Fibroblast of skin of scalp (primary cell): ENCODE measurements at places on chromosomes 1 and 21.
A peak's percentile ranks its signal among the peaks of the same experiment; 100 is the strongest.

- DNase-seq, result no peak
Observed at GRCh38 chr1:160637821-160638539, 8.9 kb downstream of the SLAMF1 start.

DNA sequence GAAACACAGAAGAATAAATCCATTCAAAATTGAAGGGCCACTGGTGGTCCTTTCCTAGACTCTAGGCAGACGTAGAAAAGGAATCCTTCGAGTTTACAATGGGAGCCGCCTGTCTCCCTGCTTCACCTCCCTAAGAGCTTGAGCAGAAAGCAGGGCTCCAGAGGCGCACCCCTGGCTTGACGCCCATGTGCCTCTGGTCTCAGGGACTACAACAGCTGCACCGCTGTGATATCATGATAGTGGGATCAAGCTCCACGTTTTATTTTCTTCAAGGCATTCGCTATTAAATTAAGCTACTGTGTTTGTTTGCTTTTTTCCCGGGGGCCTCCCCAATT, 403 bp upstream of the C1orf122 start:
- no peak for DNase-seq

DNA sequence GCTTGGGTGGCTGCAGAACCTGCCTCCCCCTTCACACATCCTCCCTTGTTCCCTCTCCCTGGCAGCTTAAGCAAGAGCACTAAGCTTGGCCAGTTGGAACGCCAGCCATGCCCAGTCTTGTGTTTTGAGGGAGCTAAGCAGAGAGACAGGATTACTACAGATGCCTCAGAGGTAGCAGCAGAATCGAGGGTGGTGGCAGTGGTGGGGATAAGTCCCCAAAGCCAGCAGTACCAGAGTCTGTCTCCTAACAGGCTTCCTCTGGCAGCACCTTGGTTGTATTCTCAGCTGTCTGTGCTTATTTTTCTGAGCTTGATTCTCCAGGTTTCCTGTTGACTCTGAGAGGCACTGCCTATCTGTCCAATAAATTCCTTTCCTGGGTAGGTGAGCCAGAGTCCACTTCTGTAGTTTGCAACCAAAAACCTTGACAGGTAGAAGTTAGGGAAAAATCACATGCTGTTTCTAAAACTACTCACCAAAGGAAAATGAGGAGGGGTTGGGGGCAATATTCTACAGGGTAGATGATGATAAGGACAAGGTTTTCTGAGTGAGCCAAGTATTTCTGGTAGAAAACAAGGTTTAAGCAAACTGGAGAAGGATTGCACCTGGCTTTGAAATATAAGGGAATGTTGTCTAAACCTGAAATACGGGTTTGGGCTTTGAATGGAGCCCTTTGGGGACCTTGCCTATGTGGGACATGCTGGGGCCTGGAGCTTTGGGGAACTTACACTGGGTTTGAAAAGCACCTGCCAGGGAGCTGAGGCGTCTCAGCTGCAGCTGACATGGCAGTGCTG, 100.8 kb downstream of the PBX1 start:
- DNase-seq, result no peak

DNA sequence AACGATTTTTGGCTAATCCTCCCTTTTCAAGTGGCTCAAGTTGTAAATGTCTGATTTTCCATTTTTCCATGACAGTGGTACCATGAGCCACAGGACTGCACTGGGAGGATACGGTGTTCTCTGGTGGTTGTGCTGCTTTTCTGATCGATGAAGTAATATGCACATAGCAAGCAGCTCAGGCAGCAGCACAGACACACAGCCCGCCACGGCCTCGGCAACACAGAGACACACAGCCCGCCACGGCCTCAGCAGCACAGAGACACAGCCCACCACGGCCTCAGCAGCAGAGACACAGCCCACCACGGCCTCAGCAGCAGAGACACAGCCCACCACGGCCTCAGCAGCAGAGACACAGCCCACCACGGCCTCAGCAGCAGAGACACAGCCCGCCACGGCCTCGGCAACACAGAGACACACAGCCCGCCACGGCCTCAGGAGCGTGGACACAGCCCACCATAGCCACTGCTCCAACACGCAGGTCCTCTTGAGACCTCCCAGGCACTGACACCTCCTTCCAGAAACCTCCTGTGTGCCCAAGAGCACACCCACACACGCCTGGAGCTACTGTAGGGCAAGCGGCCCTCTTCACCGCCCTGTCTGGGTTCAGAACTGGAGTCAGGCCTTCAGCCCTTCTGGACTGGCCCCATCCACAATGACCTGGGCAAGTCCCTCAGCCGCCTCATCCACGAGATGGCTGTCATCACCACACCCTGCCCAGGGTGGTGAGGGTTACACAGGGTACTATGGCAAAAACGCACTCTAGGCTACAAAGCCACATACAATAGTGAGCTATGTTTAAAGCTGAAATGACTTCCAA, 10.4 kb downstream of the PTTG1IP start:
- no peak for DNase-seq

DNA sequence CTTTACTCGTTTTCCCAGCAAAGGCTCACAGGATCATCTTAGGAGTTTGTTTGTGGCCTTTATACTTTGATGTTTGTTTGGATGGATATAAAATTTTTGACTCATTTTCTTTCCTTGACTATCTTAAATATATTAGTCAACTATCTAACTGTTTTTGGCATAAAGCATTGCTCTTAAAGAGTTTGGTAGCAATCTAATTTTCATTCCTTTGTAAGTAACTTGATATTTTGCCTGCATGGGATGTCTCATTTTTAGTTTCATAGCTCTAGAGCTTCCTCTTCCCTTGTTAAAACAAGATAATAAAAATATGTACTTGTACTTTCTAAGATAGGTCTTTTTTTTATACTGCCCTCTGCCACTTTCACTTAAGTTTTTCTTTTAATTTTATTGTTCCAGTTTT, 161.9 kb downstream of the MAGI3 start:
- DNase-seq, result no peak

DNA sequence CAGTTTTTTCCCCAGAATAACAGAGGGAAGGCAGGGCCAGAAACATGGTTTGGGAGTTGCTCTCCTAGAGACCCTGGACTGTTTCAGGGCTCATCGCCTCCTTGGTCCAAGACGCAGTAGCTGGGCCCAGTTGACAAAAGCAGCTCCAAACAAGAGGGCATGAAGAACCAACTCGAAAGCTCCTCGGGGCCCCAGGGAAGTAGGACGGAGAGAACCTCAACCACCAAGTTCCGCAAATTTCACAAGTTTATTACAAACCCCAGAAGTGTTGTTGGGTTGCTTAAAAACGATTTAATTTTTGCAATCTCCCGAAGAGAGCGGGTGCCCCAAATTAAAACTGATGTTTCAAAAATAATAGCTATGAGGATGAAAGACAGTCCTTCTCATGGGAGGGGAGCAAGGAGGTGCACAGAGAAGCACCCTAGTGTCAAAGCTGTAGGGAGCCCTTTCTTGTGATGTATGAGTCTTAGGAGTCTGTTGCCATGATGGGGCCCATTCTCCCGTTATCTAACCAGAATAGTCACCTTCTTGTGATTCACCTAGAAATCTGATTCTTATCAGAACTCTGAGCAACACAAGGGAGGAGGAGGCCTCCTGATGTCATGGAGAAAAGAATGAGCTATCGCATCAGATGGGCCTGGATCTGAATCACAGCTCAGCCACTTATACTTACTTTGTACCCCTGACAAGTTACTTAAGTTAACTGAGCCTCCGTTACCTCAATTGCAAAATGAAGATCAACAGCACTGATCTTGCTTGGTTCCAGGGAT, 165.7 kb upstream of the IRF2BP2 start:
- DNase-seq, result no peak

DNA sequence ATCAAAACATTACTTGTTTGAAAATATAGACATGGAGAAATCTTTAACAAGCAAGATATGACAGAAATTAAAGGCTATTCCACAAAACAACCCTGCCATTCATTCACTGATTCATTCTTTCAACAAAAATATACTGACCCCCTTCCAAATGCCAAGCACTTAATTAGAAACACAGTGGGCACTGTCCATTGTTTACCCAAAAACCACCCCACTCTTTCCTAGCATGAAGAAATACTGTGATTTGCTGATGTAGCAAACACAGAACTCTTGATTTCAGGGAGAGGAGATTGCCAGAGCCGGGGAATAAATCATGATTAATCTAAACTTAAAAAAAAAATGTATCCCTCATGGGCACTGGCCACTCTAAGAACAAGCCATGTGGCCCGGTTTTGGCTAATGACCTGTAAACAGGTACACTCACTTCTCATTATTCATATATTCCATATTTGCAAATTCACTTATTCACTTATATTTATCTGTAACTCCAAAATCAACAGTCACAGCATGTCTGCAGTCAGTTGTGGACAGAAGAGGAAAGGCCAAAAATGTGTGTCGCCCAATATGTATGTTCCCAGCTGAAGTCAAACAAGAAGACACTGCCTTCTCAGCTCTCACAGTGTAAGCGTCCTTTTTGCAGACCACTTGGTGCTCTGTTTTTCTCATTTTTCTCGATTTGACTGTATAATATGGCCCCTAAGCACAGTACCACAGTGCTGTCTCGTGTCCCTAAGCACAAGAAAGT, 133.1 kb downstream of the SMYD3 start:
- no peak for DNase-seq

DNA sequence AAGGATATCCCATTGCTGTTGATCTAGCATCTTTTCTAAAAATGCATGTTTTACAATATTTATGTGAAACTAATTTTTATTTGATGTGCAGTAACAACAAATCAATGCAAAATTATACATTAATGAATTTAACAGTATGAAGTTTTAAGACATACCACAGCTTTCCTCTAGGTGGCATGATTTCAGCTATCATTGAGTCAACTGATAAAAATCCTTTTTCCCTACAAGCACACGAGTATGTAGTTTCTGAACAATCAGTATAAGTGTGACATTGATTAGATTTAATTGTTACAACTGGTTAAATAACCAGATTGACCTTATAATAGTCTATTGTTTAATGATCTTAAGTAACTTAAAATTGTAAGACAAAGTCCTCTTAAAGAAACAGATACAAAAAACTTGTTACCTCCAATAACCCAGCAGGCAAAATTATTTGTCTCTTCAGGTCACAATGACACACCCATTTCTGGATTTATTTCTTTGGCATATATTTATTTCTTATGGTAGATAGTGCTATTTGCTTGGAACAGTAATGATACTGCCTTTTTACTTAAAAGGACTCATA, 5.8 kb upstream of the TGFB2 start:
- peak; percentile 45 for DNase-seq

DNA sequence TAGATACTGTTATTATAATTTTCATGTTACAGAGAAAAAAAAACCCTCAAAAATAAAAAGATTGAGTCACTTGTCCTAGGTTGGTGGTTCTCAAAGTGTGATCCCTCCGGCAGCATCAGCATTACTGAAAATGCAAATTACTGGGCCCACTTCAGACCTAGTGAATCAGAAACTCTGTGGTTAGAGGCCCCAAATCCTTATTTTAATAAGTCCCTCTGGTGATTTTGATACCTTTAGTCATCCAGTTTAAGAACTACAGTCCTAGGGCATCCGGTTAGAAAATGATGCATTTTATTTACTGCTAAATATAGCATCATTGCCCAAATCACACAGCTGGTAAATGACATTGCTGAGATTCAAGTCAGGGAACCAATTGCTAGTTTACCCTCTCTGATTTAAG, 203.7 kb upstream of the RUNX1 start:
- DNase-seq, result peak; percentile 64

GRCh38 chr1:90204023-90204590, 209.2 kb downstream of the ZNF326 start:
- no peak for DNase-seq
